ENCODE measurements at places on chromosomes 2 and 18.
A peak's percentile ranks its signal among the peaks of the same experiment; 100 is the strongest.

GRCh38 chr2:9565436-9566153 lies 10.0 kb upstream of the ADAM17 start:
- peak; percentile 90 for DNase-seq

DNA sequence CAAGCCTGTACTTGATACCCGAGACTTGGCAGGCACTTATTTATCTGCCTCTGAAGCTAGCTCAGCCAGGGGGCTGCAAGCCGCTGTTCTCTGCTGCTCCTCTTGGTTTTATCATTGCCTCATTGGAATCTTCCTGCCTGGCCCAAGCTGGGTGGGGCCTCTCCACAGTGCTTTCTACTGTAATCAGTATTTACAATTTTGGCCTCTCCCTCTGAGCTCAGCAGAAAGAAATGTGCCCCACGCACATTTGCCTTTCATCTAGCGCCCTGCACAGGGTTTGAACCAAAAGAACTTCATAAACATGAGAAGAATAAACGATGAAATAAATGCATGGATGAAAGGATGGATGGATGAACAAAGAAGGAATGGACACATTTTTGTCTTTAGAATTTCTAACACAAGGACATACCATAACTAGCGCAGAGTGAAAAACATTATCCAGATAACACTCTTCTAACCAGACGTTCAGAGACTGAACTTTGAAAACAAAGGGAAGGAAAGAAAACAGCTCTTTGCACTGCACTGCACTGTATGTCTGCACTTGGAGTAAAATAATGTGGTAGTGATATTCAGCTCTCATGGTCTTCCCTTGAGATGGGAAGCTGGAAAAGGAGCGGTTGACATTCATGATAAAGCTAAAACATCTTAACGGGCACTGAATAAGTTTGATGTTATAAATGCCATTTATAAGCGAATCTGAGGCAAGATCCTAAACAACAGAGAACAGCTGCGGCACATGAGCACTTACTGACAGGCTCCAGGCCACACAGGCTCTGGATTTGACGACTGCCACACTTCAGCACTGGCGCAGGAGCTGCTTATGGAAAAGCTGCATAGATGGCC lies 86.8 kb upstream of the SP3 start:
- DNase-seq, result peak; percentile 70

DNA sequence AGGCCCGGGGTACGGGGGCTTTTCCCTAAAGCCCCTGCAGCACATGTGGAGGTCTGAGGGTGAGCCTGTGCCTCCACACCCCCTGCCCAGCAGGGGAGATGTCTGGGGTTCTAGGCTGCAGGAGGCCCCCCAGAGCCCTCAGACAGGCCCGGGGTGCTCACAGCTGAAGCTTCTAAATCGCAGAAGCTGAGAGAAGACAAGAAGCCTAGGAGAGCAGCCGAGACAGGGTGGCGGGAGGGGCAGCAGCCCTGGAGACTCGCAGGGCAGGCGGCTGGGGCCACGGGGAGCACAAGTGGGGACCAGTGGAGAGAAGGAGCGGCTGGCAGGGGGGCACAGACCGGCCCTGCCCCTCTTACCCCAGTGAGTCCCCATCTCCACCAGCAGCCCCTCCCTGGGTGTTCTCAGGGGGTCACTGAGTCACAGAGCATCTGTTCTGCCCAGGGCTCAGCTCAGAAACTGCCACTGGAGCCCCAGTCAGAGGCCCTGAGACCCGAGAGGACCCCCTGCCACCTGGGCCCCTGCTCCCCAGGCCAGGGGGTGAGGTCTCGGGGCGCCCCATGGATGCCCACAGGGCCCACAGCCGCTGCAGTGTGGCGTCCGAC lies 26.1 kb downstream of the GPC1 start:
- no peak for DNase-seq

GRCh38 chr2:108611021-108611420 lies 76.8 kb downstream of the LIMS1 start:
- DNase-seq, result no peak

GRCh38 chr2:8234757-8235374 lies 447.0 kb upstream of the ID2 start:
- DNase-seq, result no peak

GRCh38 chr2:168433527-168433926 lies 22.5 kb upstream of the CERS6 start:
- DNase-seq, result no peak

DNA sequence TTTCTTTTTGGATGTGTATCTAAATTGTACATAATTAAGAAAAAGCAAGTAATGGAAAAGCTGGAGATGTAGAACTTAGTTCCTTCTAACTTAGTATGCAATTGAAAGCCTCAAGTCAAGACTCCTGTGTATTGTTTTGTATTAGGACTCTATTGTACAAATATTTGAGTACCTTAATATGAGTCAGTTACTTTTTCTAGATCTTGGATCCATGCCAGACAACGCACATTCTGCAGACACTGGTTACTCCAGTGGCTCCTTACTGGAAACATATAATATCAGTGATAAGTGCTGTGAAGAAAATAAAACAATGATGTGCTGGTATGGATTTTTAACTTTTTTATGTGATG lies 1.5 kb downstream of the SLC39A10 start:
- peak; percentile 87 for DNase-seq

DNA sequence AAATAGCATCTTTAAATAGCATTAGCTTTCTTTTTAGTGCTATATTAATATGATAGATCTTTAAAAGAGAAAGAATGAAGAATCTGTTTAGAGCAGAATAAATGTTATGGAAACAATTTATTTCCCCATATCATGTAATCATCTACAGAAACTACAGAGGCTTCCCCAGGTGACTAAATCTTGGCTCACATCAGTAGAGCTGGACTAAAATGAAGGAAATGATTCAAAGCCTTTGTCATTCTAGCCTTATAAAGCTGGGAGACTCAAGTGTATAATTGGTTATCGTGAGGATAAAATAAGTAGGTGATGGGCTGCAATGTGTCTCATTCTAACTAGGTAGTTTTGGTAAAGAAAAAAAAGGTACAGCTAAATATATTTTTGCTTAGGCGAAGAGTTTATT lies 83.2 kb upstream of the UNC80 start:
- no peak for DNase-seq

GRCh38 chr18:70337139-70337972 lies 48.5 kb downstream of the SOCS6 start:
- DNase-seq, result peak; percentile 86

DNA sequence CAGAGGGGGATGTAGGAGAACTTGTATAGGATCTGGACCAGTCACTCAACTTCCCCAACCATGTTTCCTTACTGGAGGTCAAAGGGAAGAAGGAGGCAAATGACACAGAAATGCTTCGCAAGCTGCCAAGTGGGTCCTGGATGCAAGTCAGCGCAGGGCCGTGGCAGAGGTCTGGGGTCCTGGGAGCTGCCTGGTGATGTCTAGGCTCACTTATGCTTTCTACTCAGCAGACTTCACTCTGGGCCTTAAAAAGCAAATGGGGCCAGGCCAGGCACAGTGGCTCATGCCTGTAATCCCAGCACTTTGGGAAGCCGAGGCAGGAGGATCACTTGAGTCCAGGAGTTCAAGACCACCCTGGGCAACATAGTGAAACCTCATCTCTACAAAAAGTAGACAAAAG lies 19.9 kb downstream of the HS1BP3 start:
- no peak for DNase-seq

DNA sequence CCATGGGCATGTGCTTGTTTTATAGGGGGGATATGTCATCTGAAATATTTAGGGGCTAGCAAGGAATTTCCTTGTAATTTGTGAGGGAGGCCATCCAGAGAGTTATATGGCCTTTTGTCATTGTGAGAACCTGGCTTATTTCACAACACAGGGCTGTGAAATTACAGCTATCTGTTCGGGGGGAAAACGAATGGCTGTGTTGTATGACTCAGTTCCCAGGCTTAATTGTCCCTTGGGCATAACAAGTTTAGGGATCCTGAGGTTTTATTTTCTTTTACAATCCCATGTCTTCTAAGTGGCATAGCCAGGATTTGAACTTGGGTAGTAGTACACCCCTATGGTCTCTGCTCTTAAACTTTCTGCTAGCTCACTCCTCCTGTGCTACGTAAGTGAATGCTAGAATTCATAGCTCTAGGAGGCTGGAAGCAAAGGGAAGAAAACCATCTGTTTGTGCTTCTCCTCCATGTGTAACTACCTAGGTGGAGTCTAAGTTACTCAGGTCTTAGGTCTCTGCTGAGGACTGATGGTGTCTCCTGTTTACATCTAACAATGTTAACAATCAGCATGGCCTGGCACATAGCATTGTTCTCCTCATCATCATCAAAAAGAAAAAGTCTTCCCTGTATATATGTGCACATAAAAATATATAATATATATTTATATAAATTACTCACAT lies 53.8 kb downstream of the SKA1 start:
- DNase-seq, result no peak

- DNase-seq, result peak; percentile 71
Measured at GRCh38 chr18:7272311-7273049, 41.6 kb downstream of the LRRC30 start.

DNA sequence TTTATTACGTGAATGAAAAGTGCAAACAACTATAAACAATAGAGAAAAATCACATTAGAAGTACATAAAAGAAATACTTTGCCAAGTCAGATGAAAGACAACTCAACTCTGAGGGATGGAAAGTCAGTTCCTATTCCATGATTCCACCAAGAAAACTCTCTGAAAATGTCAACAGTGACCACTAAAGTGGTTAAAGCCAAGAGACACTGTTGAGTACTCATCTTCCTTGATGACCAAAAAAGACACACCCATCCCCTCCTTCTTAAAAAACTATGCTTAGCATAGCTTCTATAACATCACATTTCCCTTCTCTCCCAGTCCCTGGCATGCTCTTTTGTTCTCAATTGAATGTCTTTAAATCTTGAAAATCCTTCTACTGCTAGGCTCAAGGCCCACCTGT lies 160.0 kb downstream of the TCF4 start:
- peak; percentile 50 for DNase-seq

DNA sequence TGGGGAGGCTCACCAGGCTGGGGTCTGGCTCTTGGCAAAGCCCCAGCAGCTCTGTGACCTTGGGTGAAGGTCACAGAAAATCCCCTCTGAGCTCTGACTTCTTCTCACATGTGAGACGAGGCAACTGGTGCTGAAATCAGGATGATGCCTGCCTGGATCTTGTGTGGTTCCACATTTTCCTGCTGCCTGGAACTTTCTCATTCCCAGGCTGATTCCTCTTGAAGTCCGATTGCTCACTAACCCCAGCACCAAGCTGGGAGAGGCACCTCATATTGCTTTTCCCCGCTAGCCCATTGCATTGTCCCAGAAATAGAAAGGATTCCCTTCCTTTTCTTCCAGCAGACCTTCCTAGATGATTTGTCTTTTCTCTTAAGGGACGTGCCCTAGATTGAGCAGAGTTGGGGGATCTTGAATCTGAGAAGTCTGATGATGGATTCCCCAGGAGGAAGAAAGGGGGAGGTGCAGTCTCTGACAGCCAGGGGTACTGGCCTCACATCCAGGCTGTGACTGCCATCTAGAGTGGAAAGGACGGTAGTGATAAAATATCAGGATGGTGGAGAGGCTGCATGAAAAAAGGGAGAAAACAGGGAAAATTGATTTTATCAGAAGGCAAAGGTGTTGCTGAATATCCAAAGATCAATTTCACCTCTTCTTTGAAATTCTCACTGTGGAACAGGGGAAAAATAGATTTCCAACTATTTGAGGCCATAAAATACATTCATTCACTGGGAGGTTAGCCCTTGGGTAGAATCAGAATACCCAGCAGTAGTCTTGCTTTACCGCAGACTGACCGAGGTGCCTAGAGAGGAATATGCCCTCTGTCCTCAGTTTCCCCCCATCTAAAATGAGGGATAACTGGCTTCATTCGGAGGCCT lies 96.3 kb downstream of the FAM210A start:
- DNase-seq, result peak; percentile 62

GRCh38 chr18:22525313-22525712 lies 107.6 kb upstream of the CTAGE1 start:
- DNase-seq, result no peak

DNA sequence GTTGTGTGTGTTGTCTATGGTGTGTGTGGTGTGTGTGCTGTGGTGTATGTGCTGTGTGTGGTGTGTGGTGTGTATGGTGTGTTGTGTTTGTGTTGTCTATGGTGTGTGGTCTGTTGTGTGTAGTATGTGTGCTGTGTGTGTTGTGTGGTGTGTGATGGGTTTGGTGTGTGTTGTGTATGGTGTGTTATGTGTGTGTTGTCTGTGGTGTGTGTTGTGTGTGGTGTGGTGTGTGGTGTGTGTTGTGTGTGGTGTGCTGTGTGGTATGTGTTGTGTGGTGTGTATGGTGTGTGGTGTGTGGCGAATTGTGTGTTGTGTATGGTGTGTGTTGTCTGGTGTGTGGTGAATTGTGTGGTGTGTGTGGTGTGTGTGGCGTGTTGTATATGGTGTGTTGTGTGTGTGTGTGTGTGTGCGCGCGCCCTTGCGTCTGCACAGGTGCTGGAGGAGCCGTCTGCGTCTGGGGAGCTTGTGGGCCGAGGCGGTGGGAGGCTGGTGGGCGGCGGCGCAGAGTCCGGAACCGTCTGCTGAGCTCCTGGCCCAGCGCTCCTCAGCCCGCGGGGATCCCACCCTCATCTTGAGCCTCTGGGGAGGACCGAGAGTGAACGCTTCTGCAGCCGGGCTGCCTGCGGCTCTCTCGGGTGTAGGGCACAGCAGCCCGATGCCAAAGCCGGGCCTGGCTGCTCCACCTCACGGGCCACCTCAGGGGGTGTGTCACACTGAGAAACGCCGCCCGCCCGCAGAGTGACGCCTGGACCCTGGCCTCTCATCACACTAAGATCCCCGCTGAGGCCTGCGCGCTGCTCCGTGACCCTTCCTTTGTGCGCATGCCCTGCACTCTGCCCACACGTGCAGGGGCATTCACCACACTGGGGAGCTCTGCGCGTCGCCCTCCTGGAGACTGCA lies 8.8 kb upstream of the ADI1 start:
- DNase-seq, result no peak

DNA sequence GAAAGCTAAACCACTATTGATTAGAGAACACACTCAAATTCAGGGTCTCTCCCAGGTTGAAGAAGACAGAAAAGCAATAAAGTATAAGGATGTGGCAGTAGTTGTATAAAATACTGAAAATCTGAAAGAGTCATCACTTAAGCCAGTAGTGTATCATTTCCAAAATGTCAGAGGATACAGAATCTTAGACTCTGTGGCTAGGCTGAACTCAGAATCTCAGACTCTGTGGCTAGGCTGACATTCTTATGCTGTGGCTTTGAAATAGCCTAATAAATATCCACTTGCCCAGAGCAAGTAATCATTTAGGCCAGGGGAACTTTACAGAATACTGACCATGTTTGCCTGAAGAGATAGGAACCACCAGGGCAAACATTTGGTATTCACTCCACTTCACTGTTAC lies 13.1 kb downstream of the MCFD2 start:
- DNase-seq, result no peak

GRCh38 chr2:181770150-181770549 lies 89.8 kb upstream of the NEUROD1 start:
- DNase-seq, result no peak

DNA sequence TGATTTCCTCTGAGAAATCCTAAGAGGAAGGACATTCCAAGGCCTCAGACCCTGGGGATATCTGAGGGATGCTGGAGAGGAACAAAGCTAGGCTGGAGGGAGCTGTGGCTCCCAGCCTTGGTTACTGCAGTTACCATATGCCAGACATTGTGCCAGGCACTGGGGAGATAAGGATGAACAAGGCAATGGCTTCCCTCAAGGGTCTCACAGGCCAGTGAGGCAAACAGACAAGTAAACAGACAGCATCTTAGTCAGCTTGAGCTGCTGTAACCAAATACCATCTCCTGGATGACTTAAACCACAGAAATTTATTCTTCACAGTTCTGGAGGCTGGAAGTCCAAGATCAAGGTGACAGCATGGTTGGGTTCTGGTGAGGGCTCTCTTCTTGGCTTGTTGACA lies 91.8 kb downstream of the SKA1 start:
- no peak for DNase-seq
